ENCODE measurements at places on chromosomes 4 and X. TPM values are rescaled to one million over a fixed set of nuclear protein-coding genes. Genes with fewer than 3 reads are reported as not detected.
A peak's percentile ranks its signal among the peaks of the same experiment; 100 is the strongest.

DNA sequence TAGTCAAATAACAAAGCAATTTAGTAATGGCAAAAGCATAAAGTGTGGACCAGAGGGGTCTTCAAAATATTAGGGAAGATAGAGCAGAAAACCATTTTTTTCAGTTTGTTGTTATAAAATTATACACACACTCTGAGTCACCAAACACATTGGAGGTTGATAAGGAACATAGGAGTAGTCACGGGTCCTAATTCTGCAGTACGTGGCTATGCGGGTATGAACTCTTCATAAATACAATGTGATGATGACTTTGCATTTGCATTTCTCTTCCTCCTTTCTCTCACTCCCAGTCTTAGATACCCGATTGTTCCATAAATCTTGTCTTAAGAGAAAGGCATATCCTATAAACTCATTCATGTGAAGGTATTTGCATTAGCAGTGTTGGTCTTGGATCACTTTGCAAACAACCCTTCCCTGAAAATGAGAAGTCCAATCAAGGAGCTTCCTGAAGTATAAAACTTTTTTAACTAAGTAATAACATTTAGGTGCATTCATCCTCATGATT lies 223.6 kb downstream of the PALLD start:
- peaks cover 15% of the 10 kb centered on the region for H3K4me1 ChIP-seq
- DNase-seq: no peak
- no peak overlapping the region for H3K27ac ChIP-seq
- H3K27me3 ChIP-seq: no peaks in the 10 kb centered on the region
- H3K36me3 ChIP-seq: no peaks in the 10 kb centered on the region

- H3K4me3 ChIP-seq: peak overlapping the region; percentile 58
- no peak overlapping the region for H3K27ac ChIP-seq
- peaks cover 9% of the 10 kb centered on the region for H3K4me1 ChIP-seq
Measured at GRCh38 chrX:53279296-53280237, 1.8 kb downstream of the IQSEC2 start.

The SH3RF1 gene
- 34.2 TPM for total RNA-seq

The CCKAR gene
- total RNA-seq: not detected

Data from lower lobe of right lung (tissue), 2 donors.